Omental fat pad (tissue), 4 donors: ENCODE measurements at places on chromosomes 3 and 15. TPM values are rescaled to one million over a fixed set of nuclear protein-coding genes. Genes with fewer than 3 reads are reported as not detected.

GRCh38 chr3:67578416-67578815 lies 76.0 kb downstream of the SUCLG2 start:
- no peak for DNase-seq

The GREM1 gene
- 0.79 TPM for total RNA-seq

- no peak for DNase-seq
These were observed 18.6 kb downstream of the RNU5B-1 start for GRCh38 chr15:65323071-65323511.

GRCh38 chr15:77017761-77018720 lies 23.1 kb downstream of the PSTPIP1 start:
- no peak for DNase-seq

DNA sequence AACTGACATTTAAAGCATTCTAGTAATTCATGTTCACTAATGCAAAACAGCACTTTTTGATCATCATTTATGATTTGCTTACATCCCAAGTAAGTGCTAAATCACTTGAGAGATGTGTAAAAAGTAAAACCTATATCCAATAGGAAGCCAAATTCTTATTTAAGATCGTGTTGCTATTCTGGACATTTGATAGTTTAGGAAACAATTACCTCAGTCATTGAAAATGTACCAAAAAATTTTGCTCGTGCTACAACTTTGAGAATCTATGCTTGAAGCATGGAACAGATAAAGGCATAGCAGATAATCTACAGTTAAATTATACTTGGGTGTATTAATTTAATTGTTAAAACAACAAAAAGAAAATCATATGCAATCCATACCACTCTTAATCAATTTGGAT lies 571.6 kb upstream of the NR2F2 start:
- no peak for DNase-seq

DNA sequence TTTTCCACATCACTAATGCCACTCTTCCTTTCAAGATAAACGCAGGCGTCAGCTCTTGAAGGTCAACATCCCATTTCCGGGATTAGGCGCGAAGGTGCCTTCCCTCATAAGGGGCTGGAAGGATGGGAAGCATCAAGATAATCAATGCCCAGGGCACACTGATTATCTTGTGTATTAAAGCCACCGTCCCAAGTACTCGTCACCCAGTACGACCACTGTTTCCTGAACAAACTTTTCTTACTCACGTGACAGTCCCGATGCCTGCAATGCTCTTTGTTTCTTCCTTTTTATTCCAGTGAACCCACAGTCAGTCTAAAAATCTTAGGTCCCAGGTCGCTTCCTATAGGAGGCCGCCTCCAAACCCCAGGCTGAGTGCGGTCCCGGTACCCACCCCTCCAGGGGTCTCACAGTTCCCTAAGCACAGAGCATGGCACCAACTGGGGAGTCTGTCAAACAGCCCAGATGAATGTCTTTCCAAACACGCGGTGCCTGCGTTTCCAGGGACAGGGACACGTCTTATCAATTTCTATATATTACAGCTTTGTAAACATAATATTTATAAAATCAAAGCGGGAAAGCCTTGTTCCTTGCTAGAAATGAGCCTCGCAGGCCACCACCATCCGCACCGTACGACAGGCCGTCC lies 589 bp downstream of the ANAPC13 start:
- peak; percentile 80 for DNase-seq
